ENCODE measurements at places on chromosomes 4 and X.

GRCh38 chr4:11670304-11670703 is 241.6 kb upstream of the HS3ST1 start:
- DNase-seq = no peak

GRCh38 chr4:15683143-15683495 is 1.5 kb downstream of the FAM200B start:
- no peak for DNase-seq

DNA sequence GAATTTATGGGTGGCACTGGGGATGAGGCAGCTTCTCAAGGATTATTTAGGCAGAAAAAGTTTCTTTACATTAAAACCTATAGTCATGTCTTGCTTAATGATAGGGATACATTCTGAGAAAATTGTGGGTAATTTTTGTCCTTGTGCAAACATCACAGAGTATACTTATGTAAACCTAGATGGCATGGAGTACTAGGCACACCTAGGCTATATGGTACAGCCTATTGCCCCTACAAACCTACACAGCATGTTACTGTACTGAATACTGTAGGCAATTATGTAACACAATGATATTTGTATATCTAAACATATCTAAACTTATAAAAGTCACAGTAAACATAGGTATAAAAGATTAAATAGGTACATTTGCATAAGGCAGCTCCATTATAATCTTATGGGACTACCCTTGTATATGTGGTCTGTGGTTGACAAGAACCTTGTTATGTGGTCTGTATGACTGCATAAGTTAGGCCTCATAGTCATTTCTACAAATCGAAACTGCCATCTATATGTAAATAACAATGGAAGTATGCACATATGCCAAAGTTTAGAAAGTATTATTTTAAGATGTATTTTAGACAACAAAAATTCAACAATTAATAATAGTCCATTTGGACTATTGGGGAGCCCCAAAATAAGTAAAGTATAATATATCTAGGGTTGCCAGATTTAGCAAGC is 87.3 kb downstream of the CFAP299 start:
- DNase-seq = no peak

DNA sequence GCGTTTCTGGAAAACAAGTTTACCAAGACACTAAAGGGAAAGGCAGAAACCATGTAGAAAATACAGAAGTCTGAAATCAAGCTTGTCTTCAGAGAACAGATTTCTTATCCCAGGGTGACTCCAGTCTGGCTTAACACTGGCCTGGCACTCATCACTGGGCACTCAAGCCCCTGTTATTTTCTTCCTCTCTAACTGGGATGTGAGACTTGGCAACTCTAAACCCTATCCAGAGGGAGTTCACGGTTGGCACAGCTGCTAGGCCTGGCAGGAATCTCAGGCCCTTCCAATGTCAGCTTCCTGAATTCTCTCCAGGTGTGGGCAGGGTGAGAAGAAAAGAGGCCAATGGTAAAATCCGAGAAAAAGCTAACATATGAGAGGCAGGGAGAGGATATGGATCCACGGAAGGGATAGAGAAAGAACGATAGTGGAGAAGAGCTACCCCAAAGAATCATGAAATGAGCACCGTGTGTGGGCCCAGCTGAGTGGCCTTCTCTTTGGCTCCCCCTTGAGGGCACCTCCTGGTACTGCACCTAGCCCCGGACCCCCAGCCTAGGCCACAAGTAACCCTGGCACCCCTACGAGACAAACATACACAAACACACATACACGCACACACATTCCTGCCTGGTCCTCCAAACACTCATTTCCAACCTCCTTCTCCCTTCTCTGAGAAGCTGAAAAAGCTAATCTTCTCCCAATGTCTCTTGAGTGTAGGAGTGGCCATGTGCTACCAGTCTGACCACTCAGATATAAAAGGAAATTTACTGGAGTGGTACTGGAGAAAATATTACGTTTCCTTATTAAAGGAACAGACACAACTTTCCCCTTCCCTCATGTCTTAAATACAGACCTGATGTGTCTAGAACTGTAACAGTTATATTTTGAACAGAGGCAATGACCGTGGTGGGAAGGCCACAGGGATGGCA is 16.6 kb upstream of the PTCHD1 start:
- peak; percentile 25 for DNase-seq

DNA sequence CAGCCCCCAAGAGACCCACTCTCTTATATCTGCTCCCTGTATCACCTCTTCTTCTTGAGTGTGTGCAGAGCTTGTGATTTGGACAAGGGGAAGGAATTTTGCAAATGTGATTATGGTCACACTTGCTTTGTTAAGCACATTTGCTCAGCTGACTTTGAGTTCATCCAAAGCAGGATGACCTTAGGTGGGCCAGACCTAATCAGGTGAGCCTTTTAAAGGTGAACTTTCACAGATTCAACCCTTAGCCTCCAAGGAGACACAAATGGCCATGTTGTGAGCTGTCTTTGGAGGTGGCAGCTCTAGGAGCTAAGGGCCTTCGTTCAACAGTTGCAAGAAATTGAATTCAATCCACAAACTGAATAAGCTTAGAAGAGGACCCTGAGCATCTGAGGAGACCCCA is 147.8 kb downstream of the DEFB131A start:
- DNase-seq = no peak

DNA sequence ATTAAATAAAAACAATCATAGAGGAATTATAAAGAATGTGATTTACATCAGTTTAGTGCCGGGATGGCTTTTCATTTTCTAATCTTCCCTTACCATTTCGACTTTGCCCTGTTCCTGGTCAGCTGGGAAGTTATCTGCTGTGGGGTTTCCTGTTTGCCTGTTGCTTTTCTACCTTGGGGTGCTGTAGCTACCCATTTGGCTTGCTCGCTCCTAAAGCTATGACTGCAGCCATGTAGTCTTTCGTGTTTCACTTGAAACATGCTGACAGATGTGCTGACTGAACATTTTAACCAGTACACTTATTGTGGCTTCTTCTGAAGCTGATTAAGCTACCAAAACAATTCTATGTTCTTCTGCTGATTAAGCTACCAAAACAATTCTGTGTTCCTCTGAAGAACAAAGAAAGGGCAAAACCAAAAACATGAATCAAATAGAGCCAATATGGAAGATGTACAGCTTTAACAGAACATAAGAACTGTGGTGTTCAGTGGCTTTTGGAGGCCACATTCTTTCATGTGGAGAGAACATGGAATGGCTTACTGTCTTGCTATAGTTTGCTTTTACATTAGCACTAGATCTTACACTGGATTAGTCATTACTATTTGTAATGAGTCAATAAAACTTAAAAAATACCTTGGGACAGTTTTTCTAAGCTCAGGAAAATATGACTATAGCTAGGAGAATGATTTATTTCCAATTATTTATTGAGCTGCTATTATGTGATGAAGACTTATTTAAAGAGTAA is 440.4 kb downstream of the SPRY1 start:
- DNase-seq = no peak

GRCh38 chr4:16820329-16820728 is 78.1 kb downstream of the LDB2 start:
- DNase-seq = no peak

GRCh38 chrX:20263474-20263873 is 3.2 kb downstream of the RPS6KA3 start:
- DNase-seq = peak; percentile 16

GRCh38 chrX:121851033-121851432 is 803.6 kb downstream of the GLUD2 start:
- peak; percentile 0 for DNase-seq

GRCh38 chr4:835148-836002 is 9.4 kb upstream of the CPLX1 start:
- DNase-seq = no peak

DNA sequence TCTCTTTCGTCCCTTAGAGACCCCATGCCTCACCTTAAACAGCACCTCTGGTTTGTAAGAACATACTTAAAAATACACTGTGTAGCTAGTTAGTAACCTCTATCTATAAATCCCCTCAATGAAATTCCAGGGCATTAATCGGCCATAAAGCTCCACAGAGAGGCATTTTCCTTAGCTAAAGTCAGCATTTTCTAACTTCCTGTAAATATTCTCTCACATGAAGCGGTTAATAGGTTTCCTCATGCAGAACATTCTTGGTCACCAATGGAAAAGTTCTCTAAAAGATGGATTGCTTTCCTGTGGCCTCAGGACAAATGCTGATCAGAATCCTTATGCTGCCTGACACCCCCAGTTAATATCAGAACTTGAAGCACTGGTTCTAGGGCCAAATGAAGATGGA is 248.6 kb upstream of the BOD1L1 start:
- no peak for DNase-seq

- no peak for DNase-seq
These were observed 3.8 kb downstream of the ARHGAP10 start for GRCh38 chr4:147735413-147736301.

DNA sequence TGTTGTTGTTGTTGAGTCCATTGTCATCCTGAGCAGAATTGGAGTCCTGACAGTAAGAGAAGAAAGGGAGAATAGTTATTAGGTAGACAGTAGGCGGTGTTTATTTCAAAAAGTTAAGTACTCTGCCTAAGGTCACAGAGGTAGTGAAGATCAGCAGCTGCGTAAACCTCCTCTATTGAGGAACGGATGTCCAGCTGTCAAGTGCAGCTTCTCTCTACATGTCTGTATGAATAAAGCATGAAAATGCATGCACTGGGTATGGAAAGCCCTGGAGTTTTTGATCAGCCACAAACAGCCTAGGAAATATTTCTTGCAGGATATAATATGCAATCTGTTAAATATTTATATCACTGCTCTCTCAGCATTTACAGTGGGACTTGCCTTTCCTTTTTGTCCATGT is 109.4 kb upstream of the CBLL2 start:
- DNase-seq = no peak

GRCh38 chr4:108210989-108211835 is 42.5 kb upstream of the LEF1 start:
- no peak for DNase-seq

DNA sequence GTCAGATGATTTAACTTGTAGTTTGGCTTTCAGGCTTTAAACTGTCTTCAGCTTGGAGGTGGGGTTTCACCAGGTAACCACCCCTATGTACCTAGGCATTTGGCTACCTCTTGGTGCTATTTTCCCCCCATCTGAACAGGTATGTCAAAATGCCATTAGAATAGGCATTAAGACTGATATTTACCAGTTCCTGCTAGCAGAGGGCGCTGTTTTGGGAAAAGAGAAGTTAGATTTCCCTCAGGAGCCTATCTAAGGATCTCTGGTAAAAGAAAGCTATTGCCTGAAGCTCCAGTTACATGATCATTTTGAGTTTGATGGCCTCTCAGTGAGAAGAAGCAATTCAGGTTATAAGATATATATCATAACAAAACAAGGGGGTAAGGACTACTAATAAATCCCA is 879.1 kb downstream of the SH3BGRL start:
- DNase-seq = no peak

DNA sequence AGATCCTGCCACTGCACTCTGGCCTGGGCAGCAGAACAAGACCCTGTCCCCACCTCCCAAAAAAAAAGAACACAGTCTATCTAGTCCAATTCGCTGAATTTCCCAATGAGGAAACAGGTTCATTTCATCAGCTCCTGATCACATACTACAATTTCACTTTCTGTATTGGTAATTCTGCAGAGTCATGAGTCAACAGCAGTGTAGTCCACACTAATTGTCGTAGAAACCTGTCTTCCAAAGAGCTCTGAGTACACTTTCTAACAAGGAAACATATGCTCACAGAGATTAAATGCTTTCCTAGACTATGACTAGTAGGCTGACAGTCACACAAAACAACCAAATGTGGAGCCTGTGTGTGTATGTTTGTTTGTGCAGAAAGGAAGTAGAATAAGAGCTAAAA is 91.9 kb downstream of the GPC4 start:
- no peak for DNase-seq

GRCh38 chrX:100677611-100678181 is 33.7 kb downstream of the SRPX2 start:
- no peak for DNase-seq

DNA sequence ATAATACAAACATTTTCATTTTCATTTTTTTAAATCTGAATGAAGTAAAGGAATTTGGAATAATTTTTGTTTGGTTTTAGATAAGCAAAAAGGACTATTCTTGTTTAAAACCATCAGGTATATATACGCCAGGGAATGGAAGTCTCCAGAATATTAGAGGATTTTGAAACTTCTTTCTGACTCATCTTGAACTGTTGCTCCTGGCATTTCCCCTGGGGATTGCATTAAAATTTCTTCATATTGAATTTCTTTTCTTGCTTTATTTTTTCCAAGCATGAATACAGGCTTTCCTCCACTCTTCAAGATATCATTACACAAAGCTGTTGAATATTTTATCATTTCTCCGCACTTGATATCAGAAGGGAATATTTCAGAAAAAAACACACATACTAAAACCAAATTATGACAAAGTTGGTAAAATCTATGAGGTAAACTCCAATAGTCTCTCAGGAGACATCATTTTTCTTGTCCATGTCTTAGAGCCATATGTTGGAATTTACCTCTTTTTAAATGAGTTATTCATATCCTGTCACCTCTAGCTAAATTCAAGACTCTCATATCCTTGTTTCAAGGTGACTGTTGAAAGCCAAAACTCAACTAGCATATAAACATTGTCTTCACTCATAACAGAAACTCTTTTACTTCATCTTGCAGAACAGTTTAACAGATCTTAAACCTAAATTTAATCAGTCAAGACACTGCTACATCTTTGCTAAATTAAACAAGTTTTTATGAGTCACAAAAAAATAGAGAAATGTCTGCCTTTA is 20.7 kb upstream of the CSN1S1 start:
- DNase-seq = peak; percentile 10

GRCh38 chrX:3585719-3586118 is 127.7 kb downstream of the PRKX start:
- no peak for DNase-seq

DNA sequence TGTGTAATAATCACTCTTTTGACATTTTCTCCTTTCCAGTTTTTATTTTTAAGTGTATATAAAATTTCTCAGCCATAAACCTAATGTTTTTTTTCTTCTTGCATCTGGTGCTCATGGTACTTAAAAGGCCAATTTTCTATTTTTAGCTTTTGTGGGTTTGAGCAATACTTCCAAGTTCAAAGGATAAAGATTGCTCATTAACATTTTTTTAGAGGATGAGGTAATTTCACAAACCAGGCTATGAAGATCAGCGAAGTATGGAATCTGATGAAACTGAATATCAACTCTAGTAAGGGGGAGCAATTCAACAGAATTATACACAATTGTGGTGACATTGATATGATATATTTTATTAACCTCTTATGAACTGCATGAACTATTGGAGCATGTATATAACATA is 25.8 kb upstream of the KLHL34 start:
- DNase-seq = no peak

DNA sequence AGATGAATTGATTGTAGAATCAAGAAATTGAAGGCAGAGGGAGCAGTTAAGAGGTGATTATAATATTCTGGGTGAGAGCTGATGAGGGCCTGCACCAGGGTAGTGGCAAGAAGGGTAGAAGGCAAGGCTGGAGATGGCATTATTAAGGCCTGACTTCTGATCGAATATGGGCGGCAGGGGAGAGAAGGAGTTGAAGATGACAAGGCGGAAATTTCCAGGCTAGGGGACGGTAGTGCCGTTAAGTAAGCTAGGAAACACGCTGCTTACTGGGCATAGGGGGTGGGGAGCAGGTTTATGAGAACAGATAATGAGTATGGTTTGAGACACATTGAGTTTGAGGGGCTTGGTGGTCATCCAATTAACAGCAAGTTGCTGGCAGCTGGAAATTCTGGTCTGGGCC is 19.5 kb downstream of the BCORL1 start:
- DNase-seq = no peak

GRCh38 chrX:76398970-76399369 is 28.5 kb upstream of the MAGEE1 start:
- no peak for DNase-seq

Measured in COLO829 (cell line).